ENCODE measurements at places on chromosomes 11 and 22.

DNA sequence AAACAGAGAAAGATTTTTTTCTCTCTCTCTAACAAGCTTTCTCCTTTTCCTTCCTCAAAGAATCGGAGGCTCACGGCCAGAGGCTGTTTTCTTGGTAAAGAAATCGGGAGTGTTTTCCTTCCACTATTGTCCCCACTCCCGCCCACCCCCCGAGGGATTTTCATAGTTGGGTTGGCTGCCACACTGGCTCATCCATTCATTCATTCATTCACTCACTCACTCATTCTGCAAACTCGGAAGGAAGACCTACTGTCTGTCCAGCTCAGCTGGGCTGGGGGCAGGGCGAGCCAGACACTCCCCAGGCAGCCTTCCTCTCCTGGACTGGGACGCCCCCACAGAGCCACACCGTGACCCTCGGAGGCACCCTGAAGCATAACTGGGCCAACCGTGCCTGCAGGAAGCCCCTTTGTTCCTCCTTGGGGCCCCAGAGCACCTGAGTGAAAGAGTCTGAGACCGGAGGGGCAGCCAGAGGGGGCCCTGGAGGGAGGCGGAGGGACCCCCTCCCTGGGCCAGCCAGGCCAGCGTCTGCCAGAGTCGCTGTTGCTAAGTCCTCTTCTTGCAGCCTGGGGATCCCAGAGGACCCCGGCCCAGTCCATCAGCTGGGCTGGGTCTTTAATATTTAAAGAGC, 17.0 kb downstream of the CDKN1C start:
- no peak for DNase-seq

- DNase-seq = no peak
These were observed 16.9 kb downstream of the FXYD6 start for GRCh38 chr11:117859488-117860112.

DNA sequence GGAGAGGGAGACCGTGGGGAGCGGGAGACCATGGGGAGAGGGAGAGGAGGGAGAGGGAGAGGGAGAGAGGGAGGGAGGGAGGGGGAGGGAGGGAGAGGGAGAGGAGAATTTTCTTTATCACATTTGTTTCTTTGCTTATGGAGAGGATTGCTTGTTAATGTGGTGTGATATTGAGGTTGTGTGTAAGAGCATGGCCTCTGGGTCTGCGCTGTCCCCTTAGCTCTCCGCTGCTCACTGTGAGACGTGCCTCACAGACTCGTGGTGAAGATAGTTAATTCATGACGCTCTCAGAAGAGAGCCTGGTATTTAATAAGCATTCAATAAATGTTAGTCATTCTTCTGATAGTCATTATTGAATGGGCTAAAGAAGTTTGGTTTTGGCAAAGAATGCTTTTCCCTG, 26.2 kb downstream of the PPFIA1 start:
- no peak for DNase-seq

GRCh38 chr11:26851696-26852095, 129.8 kb upstream of the SLC5A12 start:
- DNase-seq = no peak
